ENCODE measurements at places on chromosomes 16 and 17.

DNA sequence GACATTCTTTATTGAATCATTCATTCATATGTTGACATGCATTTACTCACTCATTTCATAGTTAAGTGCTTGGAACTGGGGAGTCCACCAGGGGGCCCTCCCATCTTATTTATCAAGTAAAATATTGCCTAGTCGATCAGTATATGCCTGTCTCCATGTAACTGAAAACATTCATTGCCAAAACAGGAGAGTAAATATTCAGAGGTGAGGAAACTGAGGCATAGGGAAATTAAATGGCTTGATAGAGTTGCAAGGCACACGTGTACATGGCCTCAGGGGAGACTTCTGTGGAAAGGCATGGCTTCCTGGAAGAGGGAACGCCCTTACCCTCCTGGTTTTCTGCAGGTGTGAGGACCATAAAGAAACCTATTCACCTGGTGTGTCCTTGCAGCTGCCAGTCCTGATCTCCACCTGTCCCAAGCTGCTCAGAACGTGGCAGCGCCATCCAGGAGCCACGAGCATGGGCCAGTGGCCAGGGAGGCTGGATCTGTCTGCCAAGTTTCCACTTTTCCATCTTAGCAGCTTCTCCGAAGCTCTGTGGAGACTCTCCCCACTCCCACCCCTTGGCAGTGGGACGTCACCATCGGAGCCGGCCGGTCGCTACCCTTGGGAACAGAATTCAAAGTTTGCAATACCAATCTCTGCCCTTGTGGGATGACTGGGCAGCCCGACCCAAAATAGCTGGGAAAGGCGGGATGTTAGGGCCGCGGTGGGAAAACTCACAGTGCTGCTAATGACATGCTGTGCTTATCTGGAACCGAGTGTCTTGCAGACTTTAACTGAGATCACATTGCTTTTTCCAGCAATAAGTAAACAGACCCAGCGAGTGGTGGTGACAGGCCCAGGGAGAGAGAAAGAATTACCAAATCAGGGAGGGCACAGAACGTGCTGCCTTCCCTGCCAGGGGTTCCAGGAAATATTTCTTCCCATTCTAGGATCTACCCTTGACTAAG is 4.1 kb upstream of the C1QTNF1 start:
- no peak for DNase-seq

GRCh38 chr17:35676441-35676840 is 55.0 kb upstream of the RASL10B start:
- DNase-seq, result no peak

- no peak for DNase-seq
Measured at GRCh38 chr16:77306075-77306474, 106.9 kb downstream of the SYCE1L start.

DNA sequence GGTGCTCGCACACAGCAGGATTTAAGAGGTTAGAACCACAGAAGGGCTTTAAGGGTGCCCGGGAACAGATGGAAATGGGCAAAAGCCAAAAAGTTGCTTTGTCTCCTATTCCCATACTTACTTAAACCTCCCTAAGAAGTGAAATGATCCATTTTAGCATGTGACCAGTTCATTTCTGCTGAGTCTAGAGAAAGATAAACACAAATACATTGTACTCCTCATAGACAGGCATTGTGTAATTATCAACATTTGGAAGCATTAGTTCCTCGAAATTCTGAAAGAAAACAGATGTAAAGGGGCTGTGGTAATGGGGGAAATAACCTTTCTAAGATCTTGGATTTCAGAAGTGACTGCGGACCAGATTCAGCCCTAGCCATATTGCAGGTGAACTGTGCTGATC is 178.3 kb downstream of the CYB561 start:
- no peak for DNase-seq

DNA sequence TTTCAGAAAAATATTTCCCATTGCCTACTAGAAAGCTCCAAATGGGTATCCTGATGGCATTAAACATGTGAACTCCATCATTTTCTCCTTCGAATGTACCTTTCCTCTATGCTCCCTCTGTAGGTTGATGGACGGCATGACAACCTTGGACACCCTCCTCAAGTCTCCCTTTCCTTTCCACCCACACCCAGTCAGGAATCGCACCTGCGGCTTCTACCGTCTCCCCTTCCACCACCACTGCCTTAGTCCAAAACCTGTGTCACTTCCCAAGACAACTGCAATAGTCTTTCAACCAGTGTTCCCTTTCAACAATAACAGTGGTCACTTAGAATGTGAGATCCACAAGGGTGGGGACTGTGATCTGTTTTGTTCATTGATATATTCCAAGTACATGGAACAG is 233.1 kb upstream of the AXIN2 start:
- DNase-seq, result no peak

- no peak for DNase-seq
Measured at GRCh38 chr17:60704170-60704569, 26.5 kb downstream of the BCAS3 start.

GRCh38 chr17:14058051-14058450 is 11.3 kb upstream of the COX10 start:
- DNase-seq, result no peak

- DNase-seq, result no peak
Measured at GRCh38 chr16:71789136-71789535, 19.5 kb downstream of the AP1G1 start.

GRCh38 chr17:81006891-81007290 is 15.2 kb downstream of the CHMP6 start:
- no peak for DNase-seq

DNA sequence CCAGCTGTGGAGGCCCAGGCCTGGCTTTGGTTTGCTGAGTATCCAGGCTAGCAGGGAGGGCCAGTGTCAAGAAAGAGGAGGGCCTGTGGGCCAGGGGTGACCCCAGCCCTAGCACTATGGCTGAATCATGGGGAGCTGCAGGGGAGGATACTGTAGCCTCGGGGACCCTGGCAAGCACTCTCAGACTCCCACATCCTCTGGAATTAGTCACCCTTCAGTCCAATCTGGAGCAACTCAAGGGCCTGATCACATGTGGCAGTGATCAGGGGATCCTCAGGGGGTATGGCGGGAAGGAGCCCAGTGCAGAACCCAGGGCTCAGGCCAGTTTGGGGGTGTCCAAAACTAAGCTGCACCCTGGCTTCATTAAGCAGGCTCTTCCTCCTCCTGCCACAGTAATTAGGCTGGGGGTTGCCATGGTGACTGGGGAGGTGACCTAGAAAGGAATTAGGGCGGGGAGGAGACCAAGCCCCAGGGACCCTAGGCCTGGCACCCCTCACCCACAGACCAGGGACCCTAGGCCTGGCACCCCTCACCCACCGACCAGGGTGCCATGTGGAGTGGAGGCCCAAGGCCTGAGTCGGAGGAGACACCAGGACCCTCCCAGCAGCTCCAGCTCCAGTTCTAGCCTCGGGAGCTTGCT is 5.8 kb downstream of the NLGN2 start:
- DNase-seq, result no peak

DNA sequence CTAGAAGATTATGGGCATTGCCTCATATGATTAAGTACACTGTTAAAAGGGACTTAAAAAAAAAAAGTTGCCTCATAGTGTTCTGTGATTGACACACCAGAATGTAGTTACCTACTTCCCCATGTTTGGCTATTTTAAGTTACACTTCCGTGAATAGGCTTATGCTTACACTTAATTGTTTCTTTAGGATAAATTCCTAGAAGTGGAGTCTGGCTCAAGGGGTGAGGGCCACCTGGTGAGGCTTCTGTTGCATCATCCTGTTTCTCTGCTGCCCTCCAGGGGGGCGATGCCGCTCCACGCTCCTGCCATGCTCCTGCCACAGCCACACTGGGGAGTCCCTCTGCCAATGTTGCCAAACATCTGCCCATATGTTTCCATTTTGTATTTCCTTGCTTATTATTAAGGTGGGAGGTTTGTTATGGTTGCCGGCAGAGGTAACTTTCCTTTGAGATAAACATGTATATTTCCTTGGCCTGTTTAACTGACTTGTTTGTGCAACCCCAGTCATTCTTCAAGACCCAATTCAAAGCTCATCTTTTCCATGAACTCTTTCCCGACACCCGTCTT is 73.1 kb downstream of the KSR1 start:
- DNase-seq, result no peak

- DNase-seq, result no peak
Measured at GRCh38 chr16:72060405-72060804, 2.6 kb upstream of the HPR start.

Data from stimulated activated CD8-positive, alpha-beta memory T cell treated with anti-CD3 and anti-CD28 coated beads, Interleukin-7, amount 100 ng/mL, for 24 hours (primary cell).